ENCODE measurements at places on chromosomes 1 and 21.

GRCh38 chr1:67752306-67752705, 67.3 kb downstream of the GADD45A start:
- no peak overlapping the region for H3K4me3 ChIP-seq
- H3K27ac ChIP-seq: no peak overlapping the region
- H3K4me1 ChIP-seq: peaks cover 5% of the 10 kb centered on the region

DNA sequence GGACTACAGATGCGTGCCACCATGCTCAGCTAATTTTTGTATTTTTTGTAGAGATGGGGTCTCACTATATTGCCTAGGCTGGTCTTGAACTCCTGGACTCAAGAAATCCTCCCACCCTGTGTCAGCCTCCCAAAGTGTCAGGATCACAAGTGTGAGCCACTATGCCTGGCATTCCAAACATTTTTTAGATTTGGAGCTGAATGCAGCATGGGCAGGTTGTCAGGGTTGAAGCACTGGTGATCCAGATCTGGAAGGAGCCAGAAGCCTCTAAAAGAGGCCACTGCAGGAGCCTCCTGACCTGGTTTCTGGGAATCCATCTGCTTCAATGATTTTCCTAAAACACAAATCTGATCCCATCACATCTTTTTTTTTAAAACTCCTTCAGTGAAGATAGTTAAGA, 1.8 kb upstream of the CTPS1 start:
- H3K4me3 ChIP-seq: peak overlapping the region; percentile 5
- H3K27ac ChIP-seq: no peak overlapping the region
- DNase-seq: no peak

DNA sequence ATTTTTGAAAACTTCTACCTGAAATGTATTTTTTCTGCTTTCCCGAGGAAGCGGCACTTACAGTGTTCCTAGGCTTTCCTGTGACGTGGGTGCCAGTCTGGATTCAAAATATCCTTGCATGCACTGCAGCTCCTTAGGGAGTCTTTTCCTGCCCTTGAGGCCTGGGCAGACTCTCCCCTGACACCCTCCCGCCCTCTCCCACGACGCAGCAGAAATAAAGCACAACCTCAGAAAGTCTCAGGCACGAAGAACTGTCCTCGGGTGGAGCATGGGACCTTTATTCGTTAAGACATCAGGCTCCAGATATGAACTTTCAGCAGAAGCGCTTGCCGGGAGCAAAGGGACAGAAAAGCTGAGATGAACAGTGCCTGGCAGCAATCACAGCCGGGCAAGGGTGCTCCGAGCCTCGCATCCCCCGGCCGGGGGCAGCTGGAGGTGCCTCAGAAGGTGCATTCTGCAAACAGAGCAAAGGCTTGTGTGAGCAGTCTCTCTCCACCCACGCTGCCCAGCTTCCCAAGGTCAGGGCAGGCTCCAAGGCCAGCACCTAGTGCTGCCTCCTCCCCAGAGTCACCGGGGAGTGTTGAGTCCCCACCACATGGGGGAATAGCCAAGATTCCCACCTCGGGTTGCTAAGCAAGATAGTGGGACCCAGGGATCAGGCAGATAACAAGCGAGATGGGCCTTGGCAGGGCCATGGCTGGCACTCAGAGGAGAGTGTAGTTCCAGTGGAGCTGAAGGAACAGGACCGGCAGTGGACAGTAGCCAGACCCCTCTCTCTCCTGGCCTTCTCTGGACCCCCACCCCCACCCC, 3.2 kb downstream of the TFF3 start:
- no peak overlapping the region for H3K27ac ChIP-seq
- H3K36me3 ChIP-seq: no peaks in the 10 kb centered on the region
- no peak overlapping the region for H3K4me3 ChIP-seq
- no peaks in the 10 kb centered on the region for H3K27me3 ChIP-seq
- peaks cover 1% of the 10 kb centered on the region for H3K4me1 ChIP-seq
- DNase-seq: no peak

DNA sequence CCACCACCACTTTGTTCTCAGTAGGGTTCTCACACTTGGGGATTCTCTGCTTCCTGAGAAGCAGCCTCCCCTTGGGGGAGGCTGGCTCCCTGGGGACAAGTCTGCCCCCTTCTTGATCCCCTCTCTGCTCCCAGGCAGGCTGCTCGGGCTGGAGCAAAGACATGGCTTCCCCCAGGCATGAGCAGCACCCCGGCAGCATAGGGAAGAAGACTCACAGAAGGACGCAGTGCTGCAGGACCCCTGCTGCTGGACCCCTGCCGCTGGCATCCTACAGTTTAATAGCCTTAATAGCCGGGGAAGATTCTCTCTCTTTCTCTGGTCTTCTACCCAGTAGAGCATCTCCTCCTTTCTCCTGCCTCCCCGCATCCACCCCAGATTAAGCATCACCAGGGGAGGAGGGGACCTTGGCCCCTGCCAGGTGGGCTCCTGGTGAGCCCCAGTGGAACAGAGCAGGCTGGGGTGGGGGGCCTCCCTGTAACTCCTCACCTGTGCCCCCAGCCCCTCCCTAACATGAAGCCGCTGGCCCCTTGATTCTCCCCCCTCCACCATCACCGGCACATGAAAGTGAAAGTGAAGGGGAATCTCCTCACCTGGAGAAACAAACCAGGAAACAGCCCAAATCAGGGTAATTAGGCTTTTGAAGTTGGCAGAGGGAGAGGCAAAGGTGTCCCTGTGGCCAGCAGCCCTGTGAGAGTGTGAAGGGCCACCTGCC, 2.5 kb downstream of the WNT3A start:
- H3K27ac ChIP-seq: no peak overlapping the region
- peaks cover 20% of the 10 kb centered on the region for H3K27me3 ChIP-seq
- H3K4me1 ChIP-seq: peaks cover 15% of the 10 kb centered on the region
- no peak for DNase-seq
- peak overlapping the region; percentile 42 for H3K4me3 ChIP-seq

- H3K36me3 ChIP-seq: peaks cover 11% of the 10 kb centered on the region
- no peaks in the 10 kb centered on the region for H3K4me1 ChIP-seq
- DNase-seq: no peak
- no peaks in the 10 kb centered on the region for H3K27me3 ChIP-seq
Measured at GRCh38 chr21:41992576-41992975, 17.6 kb downstream of the ZBTB21 start.

DNA sequence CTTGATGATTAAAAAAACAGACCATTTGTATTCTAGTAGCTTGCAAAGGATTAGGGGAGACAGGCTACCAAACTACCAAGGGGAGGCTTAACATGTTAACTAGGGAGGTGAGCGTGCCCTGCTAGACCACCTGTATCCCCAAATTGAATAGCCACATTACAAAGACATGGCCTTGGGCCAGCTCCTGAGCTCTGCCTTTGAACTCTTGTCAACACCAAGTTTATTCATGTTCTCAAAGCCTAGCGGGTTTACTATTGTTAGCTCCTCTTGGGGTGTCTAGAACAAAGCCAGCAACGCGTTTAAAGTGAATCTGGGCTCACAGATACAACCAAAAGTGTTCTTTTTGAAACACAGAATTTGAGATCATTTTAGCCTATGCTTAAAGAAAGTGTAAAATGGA, 36.3 kb downstream of the SMYD2 start:
- H3K27ac ChIP-seq: no peak overlapping the region
- no peaks in the 10 kb centered on the region for H3K4me1 ChIP-seq
- H3K36me3 ChIP-seq: peaks cover 17% of the 10 kb centered on the region
- no peaks in the 10 kb centered on the region for H3K27me3 ChIP-seq
- no peak overlapping the region for H3K4me3 ChIP-seq
- no peak for DNase-seq

DNA sequence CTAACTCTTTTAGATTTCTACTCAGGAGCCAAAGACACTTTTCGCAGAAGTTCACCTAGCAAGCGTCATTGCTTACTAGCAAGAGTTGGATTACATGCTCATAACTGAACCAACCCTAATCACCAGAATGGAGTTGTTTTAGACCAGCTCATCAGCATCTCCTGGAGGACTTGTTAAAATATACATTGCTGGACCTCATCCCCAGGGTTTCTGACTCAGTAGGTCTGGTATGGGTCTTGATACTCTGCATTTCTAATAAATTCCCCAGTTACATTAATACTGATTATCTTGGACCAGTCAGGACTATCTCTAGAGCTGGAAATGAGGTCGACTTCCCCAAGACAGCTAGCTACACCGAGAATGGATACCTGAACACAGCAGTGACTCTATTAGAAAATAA, 9.7 kb upstream of the PRDX6 start:
- H3K36me3 ChIP-seq: peaks cover 83% of the 10 kb centered on the region
- DNase-seq: no peak
- no peaks in the 10 kb centered on the region for H3K27me3 ChIP-seq
- no peak overlapping the region for H3K27ac ChIP-seq

DNA sequence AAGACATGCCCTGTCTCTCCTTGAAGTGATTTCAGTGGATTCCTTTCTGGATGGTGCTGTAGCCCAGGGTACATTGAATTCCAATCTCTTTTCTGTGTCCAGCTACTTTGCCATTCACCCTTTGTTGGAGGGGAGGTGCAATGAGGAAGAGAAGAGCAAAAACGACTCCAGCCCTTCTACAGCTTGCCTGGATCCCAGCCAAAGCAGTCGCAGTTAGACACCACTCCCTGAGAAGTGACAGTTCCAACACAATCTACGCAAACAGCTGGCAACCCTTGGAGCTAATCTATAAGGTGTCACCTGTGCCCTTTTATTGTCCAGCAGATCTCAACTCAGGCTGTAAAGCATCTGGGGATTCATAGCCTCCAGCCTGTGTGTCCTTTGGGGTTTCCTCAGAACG, 4.6 kb downstream of the CD244 start:
- H3K4me3 ChIP-seq: peak overlapping the region; percentile 54
- H3K4me1 ChIP-seq: peaks cover 29% of the 10 kb centered on the region
- H3K27ac ChIP-seq: no peak overlapping the region
- no peaks in the 10 kb centered on the region for H3K27me3 ChIP-seq
- no peaks in the 10 kb centered on the region for H3K36me3 ChIP-seq
- DNase-seq: no peak

DNA sequence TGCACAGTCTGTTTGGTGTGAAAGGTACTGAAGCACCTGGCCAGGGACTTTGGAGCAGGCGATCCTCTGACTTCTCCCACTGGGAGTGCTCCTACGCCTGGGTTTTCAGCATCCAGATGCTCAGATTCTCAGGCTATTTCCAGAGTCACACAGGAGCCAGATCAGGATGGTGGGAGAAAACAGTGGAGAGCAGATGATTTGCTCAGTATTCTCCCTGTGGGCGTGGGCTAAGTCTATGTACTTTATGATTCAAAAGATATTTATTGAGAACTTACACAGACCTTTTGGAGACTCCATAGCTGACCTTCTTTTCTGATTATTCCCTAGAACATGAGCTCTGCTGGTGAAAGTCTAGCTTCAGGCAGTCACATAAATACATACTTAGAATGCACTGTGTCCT, 134.6 kb downstream of the TENT5C start:
- DNase-seq: no peak
- no peaks in the 10 kb centered on the region for H3K27me3 ChIP-seq
- H3K4me1 ChIP-seq: peaks cover under 1% of the 10 kb centered on the region
- peaks cover 6% of the 10 kb centered on the region for H3K36me3 ChIP-seq
- H3K27ac ChIP-seq: no peak overlapping the region

DNA sequence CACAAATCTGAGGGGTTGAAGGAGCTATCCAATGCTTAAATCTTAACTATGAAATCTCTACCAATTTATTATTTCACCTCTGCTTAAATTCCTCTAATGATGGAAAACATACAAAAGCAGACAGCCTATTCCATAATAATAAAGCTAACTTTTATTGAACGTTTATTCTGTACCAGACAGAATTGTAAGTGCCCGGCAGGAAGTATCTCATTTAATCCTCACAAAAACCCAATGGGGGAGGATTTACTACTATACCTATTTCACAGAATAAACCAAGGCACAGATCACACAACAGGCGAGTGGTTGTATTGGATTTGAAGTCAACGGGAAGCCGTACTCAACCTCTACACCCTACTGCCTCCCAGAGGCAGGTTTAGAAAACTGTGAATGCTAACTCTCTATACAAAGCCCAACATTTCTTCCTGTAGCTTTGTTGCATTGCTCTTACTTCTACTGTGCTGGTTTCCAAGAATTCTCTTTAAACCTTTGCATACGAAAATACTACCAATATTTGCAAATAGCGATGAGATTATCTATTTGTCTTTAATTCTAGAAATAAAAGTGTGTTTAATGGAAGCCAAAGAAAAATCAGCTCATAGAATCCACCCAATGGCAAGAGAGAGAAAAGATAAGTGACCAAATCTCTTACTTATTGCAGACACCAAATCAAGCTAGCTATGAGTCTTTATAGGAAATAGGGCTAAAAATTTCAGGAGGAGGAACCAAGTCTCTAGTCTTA, 33.5 kb upstream of the C1orf53 start:
- H3K4me1 ChIP-seq: no peaks in the 10 kb centered on the region
- DNase-seq: peak; percentile 44
- no peak overlapping the region for H3K27ac ChIP-seq
- no peaks in the 10 kb centered on the region for H3K36me3 ChIP-seq
- H3K4me3 ChIP-seq: no peak overlapping the region
- peaks cover 9% of the 10 kb centered on the region for H3K27me3 ChIP-seq

- H3K27ac ChIP-seq: no peak overlapping the region
- no peak overlapping the region for H3K4me3 ChIP-seq
- no peaks in the 10 kb centered on the region for H3K27me3 ChIP-seq
- DNase-seq: no peak
- H3K4me1 ChIP-seq: peaks cover 48% of the 10 kb centered on the region
- H3K36me3 ChIP-seq: peaks cover 4% of the 10 kb centered on the region
Measured at GRCh38 chr1:243710467-243710866, 139.6 kb downstream of the AKT3 start.

DNA sequence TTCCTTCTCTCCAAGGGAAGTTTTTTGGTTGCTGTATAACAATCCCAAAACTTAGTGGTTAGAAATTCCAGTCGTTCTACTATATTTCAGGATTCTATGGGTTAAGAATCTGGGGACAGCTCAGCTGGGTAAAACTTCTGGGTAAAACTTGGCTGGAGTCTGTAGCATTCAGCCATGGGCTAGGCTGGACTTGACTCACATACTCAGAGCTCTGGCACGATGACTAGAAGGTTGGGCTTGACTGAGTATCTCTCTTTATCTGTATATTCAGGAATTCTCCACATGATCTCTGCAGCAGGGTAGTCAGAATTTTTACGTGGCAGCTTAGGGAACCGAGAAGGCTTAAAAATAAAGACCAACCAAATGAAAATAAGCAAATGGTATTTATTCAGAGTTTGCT, 28.2 kb upstream of the HRNR start:
- no peak for DNase-seq
- no peaks in the 10 kb centered on the region for H3K36me3 ChIP-seq
- no peak overlapping the region for H3K27ac ChIP-seq
- peaks cover 8% of the 10 kb centered on the region for H3K27me3 ChIP-seq

- H3K4me3 ChIP-seq: no peak overlapping the region
- no peak for DNase-seq
- H3K36me3 ChIP-seq: peaks cover 20% of the 10 kb centered on the region
- no peak overlapping the region for H3K27ac ChIP-seq
- H3K27me3 ChIP-seq: no peaks in the 10 kb centered on the region
Measured at GRCh38 chr1:243346016-243346415, 90.2 kb downstream of the SDCCAG8 start.
